ENCODE measurements at places on chromosomes 6 and 20.

DNA sequence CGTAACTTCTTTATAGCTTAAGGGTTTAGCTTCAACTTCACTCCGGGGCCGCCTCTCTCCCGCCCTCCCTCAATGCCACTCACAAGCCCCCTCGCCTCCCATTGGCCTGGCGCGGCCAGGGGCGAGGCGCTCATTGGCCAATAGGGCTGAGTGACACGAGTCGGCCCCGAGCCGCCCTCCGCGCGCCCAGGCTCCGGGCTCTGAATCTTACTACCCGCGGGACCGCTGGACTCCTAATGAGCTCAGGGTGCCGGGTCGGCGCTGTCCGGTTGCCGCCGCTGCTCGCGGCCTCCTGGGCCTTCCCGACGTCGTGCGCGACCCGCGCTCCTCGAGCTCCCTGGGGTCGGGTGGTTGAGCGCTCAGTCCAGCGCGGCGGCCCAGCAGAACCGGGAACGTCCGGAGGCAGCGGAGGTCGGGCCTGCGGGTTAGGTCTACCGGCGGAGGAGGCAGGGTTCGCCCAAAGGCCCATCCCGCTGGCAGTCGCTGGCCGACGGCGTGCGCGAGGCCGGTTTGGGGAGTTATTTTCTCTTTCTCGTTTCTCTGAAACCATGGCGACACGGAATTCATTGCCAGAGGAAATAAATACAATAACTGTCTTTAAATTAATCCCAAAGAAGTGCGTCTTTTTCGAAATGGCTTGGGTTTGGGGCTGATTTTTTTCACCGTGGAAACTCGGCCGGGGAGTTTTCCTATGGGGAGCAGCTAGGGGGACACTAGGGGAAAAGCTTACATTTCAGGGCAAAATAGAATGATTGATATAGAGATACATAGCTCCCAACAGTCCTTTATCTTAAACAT lies at the start of gene SIM1:
SIM1 (minus strand) TSS at position 19 of the 798 bp plus-strand sequence. CDS start 1,453 bp downstream, outside the sequence.
- peak; percentile 96 for DNase-seq
- H3K36me3 ChIP-seq: no peaks in the 10 kb centered on the region
- H3K4me1 ChIP-seq: peaks cover 5% of the 10 kb centered on the region
- no peak within 1 kb of the TSS for H3K27ac ChIP-seq

GRCh38 chr20:43017241-43018030 lies 172.3 kb downstream of the PTPRT start:
- H3K4me1 ChIP-seq: no peaks in the 10 kb centered on the region
- H3K27ac ChIP-seq: no peak overlapping the region
- no peak for DNase-seq
- no peaks in the 10 kb centered on the region for H3K36me3 ChIP-seq
- H3K27me3 ChIP-seq: no peaks in the 10 kb centered on the region

GRCh38 chr6:104256646-104257045 lies 603.1 kb downstream of the HACE1 start:
- no peak for DNase-seq
- no peaks in the 10 kb centered on the region for H3K36me3 ChIP-seq

GRCh38 chr20:63419299-63419698 lies 53.2 kb downstream of the KCNQ2 start:
- H3K4me3 ChIP-seq: no peak overlapping the region
- no peaks in the 10 kb centered on the region for H3K4me1 ChIP-seq
- no peak for DNase-seq
- H3K36me3 ChIP-seq: no peaks in the 10 kb centered on the region
- no peak overlapping the region for H3K27ac ChIP-seq

- no peak overlapping the region for H3K4me3 ChIP-seq
- H3K27me3 ChIP-seq: no peaks in the 10 kb centered on the region
- H3K36me3 ChIP-seq: no peaks in the 10 kb centered on the region
- no peak overlapping the region for H3K27ac ChIP-seq
Observed at GRCh38 chr6:17497535-17498095, 102.5 kb upstream of the FAM8A1 start.

DNA sequence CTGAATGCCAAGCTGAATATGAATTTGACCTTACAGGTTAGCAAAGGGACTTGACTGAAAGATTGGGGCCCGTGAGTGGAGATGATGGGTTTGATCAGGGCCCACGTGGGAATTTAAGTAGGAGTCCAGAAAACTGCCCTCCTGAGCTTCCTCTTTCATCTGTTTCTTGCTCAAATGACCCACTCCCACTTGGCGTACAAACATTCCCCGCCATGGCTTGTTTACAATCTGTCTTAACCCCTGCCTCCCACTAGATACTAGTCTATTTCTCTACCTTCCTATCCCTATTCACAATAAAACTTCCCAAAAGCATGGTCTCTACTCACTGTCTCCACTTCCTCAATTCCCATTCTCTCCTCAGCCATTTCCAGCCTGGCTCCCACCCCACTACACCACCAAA lies 9.4 kb downstream of the MMP9 start:
- no peak overlapping the region for H3K4me3 ChIP-seq
- H3K4me1 ChIP-seq: no peaks in the 10 kb centered on the region
- no peaks in the 10 kb centered on the region for H3K27me3 ChIP-seq
- DNase-seq: no peak
- no peak overlapping the region for H3K27ac ChIP-seq
